ENCODE measurements at places on chromosomes 7 and 10.

DNA sequence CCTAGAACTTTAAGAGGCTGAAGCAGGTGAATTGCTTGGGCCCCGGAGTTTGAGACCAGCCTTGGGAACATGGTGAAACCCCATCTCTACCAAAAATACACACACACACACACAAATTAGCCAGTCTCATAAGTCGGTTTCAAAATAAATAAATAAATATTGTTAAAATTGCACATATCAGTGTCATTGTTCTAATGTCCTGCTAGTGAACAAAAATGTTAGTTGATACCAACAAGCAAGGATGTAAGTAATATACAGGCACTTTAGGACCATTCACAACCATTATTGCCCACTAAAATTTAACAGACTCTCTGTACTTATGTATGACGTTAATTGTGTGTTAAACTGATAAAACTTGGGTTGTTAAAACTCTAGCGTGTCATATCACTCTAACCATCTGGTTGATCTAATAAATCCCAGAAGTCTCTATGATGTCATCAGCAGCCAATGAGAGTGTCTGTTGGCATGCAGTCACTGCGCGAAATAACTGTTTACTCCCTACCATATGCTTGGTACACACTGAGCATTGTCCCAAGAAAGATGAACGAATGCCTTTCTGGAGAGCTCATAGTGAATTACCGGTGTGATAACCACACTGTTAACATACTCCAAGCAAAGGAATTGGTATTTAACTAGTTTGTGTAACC, 30.4 kb upstream of the OTUD1 start:
- DNase-seq = no peak

DNA sequence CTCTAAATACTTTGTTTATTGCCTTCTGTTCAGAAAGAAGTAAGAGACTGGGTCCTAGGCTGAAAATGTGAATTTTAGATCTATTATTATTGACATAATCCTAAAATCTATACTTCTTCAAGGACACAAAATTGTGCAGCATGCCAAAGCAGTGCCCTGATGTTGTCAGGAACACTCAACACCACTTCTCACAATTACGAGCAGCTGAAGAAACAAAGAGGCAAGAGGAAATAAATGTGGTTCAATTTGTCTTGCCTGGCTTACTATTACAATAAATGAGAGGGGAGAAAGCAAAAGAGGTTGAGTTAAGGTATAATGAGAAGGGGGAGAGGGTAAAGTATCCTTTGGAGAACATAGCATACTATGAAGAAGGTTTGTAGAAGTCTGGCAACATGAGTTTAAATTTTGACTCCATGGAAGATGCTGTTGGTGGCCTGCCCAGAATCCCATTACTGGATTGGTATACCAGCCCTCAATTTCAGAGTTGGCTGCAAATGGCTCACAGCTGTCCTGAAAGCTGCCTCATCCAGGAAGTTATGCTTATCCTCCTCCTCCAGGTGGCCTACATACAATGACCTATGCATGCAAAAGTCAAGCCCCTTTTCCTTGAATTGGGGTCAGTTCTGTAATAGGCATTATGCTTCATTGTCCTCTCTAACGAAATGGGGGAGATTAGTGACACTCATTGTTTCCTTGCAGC, 274.6 kb upstream of the SMIM30 start:
- no peak for DNase-seq

- peak; percentile 70 for DNase-seq
Measured at GRCh38 chr10:95579835-95580535, 18.8 kb upstream of the SORBS1 start.

- DNase-seq = no peak
Measured at GRCh38 chr7:122764902-122765301, 62.2 kb upstream of the RNF148 start.

GRCh38 chr10:118409295-118409694, 67.2 kb upstream of the FAM204A start:
- no peak for DNase-seq

DNA sequence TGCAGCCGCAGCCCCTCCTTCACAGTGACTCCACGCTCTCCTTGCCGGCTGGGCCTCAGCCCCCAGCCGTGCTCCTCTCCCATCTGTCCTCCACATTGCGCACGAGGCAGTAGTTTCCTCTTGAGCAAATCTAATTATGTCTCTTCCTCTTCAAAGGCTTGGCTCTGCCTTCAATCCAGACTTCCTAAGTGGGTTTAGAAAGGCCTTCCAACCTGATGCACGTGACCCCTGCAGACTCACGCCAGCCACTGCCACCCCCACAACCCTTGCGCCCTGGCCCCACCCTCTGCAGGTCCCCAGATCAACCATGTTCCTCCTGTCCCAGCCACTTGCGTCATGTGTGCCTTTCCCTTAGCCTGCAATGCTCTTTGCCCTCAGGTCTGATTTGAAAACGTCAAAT, 75.0 kb upstream of the ADAM12 start:
- no peak for DNase-seq

DNA sequence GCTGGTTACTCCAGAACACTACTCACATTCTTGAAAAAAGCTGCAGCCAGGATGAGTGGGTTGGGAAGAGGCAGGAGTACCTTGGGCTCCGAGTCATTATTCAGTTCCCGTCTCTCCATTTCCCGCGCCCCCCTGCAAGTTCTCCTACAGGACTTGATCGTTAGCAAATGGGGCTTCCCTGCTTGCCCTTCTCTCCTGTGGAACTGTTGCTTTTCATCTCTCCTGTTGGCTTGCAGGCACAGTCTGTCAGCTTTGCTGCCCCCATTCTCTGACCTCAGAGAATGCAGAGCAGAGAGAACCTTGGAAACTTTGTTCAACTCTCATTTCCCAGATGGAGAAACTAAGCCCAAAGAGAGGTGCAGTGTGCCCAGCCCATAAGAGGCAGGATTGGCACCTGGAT, 35.6 kb upstream of the LRRC4 start:
- no peak for DNase-seq

GRCh38 chr10:77188000-77188395, 449.6 kb downstream of the KCNMA1 start:
- DNase-seq = no peak
